ENCODE measurements at places on chromosomes 7 and 10. TPM values are rescaled to one million over a fixed set of nuclear protein-coding genes. Genes with fewer than 3 reads are reported as not detected.

DNA sequence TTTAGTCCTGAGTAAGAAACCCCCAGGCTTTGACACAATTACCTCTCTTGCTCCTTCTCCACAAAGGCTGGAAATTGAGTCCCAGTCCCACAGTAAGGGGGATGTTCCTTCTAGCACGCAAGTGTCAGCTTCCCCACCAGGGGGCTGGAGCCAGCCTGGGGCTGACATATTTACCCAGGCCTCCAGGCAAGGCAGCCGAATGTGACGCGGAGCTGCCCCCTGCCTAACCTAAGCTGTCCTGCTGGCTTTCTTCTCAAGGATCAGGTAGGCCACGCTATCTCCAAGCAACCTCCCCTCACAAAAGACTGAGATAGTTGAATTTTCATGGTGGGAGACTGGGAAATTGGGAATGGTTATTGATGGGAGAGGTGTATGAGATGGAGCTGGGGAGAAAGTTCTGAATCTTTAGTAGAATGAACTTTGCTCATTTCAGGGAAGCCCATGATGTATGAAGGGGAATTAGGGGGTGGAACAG, 19.2 kb upstream of the BMPER start:
- peak; percentile 70 for DNase-seq
- no peak overlapping the region for H3K4me3 ChIP-seq
- no peaks in the 10 kb centered on the region for H3K36me3 ChIP-seq
- H3K27ac ChIP-seq = peak overlapping the region; percentile 70

GRCh38 chr7:6554848-6555247, 3.6 kb upstream of the GRID2IP start:
- H3K36me3 ChIP-seq = no peaks in the 10 kb centered on the region
- H3K27ac ChIP-seq = no peak overlapping the region
- H3K27me3 ChIP-seq = no peaks in the 10 kb centered on the region
- no peaks in the 10 kb centered on the region for H3K4me1 ChIP-seq
- DNase-seq = no peak
- H3K4me3 ChIP-seq = no peak overlapping the region

DNA sequence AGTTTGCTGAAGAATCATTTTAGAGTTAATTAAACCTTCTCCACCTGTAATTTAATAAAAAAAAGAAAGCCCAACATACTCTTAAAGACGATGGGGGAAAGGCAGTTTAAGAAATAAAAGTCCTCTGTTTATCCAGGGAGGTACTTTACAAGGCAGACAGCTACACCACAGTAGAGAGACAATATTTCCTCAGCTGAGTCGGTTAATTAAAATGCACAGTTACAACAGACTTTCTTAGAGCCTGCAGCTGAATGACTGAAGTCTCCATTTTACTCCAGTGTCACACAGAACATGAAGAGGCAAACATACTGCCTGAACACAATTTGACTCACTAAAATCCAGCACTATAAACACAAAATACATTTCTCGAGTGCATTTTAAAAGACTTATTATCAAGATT, 15.1 kb downstream of the LRRTM3 start:
- no peaks in the 10 kb centered on the region for H3K36me3 ChIP-seq
- H3K27me3 ChIP-seq = no peaks in the 10 kb centered on the region
- no peaks in the 10 kb centered on the region for H3K4me1 ChIP-seq
- no peak for DNase-seq
- no peak overlapping the region for H3K27ac ChIP-seq

- peaks cover 31% of the 10 kb centered on the region for H3K4me1 ChIP-seq
- H3K27me3 ChIP-seq = no peaks in the 10 kb centered on the region
- H3K27ac ChIP-seq = peak overlapping the region; percentile 79
- no peak for DNase-seq
- H3K36me3 ChIP-seq = no peaks in the 10 kb centered on the region
- no peak overlapping the region for H3K4me3 ChIP-seq
Observed at GRCh38 chr10:94043431-94043990, 49.8 kb downstream of the PLCE1 start.

FBXL13 gene
- 0.18 TPM for total RNA-seq

SLC26A4 gene
- 0.22 TPM for total RNA-seq

All from SJSA1 (cell line).